DMS 273 treated with DMSO at 0.1 percent for 48 hours (cell line): ENCODE measurements at places on chromosomes 3 and 15.

GRCh38 chr15:70086636-70087035 is 11.1 kb downstream of the TLE3 start:
- no peak for DNase-seq

DNA sequence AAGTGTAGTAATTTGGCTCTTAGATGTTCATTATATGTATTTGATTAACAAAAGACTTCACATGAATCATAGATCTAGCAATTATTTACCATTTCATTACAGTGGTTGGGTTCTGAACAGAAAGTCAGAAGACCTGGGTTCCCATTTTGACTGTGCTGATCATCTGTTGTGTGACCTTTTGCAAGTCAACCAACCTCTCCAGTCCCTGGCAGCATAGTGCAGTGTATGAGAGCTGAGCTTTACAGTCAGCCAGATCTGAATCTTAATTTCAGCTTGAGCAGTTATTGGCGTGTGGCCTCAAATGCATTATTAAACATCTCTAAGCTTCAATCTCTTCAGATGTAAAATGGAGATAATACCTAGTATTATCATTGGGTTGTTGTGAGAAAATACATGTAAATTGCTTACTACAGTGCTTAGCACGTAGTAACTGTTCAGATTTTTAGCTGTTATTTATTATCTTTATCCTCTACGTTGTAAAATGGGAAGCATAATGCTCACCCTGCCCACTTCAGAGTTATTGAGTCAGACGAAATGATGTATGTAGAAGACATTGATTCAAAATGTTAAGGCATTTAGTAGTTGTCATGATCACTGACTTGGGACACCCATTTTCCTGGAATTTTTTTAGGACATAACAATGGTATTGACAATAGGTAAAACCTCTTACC is 104.0 kb downstream of the KLHL25 start:
- no peak for DNase-seq

DNA sequence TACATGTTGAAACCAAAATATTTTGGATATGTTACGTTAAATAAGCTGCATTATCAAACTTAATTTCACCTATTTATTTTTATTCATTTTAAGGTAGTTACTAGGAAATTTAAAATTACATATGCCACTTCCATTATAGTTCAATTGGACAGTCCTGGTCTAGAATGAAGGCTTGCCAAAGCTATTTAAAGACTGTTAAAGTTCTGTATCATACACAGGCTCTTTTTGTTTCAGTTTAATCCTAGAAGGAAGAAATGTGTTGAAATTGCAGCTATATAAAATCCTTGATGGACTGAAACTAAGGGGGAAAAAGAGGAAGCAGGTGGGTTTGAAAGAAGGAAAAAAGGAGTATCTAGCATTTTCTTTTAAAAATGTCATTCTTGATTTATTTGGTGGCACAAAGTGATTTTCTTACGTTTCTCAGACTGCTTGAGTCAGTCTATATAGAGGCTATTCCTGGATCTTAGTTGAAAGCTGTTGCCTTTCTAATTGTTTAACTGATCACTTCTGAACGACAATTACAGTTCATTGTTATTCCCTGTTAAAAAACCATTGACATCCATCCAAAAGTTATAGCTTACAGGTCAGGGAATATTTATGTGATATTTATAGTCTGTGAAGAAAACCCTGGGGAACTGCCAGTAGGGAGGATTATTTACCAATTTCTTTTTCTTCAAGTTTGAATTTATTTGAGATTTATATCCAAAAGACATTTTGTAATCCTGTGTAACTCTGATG is 195.0 kb downstream of the RORA start:
- no peak for DNase-seq

GRCh38 chr15:63605036-63605435 is 7.8 kb downstream of the FBXL22 start:
- no peak for DNase-seq

DNA sequence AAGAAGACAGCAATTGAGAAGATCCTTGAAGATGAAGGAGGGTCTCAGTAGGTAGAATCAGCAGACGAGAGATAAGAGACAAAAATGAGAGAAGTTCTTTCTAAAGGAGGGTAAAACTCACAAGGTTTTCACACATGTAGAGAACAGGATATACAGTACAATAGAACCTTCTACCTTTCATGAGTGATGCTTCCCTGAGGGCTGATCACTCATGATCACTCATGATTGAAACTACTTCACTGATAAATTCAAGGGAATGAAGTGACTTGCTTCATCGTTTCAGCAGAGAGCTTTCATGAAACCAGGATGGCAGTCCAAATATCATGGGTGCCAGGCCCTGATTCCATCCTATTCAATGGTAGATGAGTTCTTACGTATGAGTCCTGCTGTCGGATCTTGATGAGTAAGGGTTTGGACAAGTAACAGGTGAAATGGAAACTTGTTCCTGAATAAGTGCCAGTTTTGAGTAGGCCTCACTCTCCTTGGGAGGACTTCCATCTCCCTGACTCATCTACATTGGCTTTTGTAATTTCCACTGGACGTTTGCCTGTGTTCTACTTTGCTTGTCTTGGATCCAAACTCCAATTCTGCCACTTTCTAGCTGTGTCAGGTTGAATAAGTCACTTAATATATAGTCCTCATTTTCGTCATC is 9.6 kb upstream of the CLDN16 start:
- no peak for DNase-seq

- no peak for DNase-seq
These were observed 2.0 kb downstream of the FSTL1 start for GRCh38 chr3:120448756-120449155.

DNA sequence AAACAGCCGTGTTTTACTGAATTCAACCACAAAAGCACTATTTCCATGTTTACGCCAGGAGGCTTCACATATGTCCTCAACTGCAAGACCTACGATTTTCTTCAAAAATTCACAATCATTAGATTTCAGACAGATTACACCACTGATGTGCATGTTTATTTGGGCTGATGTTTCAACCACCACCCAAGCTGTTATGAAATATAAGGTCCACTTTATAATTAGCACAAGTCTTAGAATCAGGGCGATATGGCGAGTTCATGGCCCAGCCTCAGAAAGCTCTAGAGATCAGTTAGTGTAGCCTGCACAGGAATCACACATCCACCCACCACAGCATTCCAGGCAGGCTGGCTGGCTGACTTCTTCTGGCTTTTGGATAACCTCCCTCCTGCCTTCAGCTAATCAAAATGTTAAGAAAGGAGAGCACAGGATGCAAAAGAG is 15.4 kb downstream of the SH3BP5 start:
- no peak for DNase-seq

DNA sequence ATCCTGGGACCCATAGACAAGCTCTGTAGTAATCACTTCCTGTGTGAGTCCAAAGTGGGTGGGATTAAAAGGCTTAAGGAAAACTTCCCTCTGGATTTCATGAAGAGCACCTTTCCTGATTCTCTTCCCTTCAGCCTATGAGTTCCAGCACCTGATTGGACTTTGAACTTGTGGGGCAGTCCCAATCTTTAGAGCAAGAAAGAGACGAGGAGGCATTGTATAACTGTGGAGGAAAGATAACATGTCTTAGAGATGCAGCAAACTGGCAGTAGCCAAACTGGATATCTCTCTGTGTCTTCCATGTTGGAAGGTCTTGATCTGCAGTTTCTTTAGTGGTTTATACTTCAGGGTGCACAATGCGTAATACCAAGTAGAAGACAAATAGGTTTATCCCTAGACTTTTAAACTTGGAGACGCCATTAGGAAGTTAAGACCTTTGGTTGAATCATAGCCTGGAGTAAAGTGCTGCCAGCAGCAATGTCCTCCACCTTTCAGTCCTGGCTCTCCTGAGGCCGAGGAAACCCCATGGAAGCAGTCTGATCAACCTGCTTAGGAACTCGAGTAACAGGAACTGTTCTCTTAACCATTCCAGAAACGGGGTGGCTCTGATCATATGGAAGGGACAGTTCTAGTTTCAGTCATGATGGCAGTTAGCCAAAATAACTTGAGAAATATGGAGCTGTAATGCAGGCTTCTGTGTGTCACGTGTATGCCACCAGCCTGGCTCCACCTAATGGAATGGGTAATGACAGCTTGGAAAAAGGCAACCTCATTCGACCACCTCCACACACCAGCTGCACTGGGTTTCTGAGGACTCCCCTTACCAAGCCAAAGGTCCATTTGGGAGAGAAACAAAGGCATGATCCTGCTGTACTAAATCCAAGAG is 4.7 kb downstream of the EIF1B start:
- DNase-seq: no peak

DNA sequence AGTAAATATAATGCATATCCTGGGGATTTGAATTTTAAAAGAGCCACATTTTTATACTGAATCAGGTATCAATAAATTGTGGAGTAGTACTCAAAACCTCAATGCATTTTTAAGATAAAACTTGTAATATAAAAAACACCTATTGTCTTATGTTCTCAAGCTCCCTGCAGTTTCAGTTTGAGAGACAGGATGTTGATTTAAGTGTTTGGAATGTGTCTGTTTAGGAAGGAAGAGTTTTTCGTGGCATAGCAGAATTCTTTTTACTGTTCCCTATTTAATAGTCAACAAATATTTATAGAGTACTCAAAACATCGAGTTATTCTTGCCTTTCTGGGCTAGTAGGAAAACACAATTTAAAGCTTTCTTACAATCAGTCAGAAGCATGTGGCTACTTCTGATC is 146.1 kb upstream of the BCHE start:
- no peak for DNase-seq

GRCh38 chr3:48026098-48026497 is 9.9 kb upstream of the MAP4 start:
- no peak for DNase-seq

DNA sequence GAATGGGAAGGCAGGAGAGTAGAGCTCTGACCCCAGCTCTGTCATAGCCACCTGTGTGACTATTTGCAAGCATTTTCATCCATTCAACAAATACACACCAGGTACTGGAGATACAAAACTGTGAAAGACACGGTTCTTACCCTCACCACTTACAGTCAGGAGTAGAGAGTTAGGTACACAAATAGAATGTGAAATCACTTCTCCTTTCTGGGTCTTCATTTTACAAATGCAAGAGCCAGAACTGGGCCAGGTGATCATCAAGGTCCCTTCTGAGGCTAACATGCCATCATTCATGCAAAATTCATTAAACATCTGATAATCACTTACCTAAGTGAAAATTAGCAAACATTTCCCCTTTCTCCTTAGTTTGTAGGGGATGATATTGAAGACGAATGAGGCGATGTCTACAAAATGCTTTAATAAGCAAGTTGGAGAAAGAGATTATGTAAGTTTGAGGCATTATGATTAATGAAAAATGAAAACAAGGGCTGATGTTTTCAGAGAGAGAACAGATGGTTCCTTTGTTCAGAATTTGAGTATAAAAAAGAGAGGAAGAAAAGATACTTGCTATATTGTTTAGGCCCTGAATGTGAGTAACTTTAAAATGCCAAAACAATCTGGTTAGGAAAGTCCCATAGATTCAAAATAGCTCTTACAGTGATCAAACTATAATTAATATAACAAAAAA is 88.6 kb downstream of the LPP start:
- DNase-seq: no peak

- DNase-seq: no peak
These were observed 71.9 kb downstream of the ARHGEF26 start for GRCh38 chr3:154193000-154193615.

- no peak for DNase-seq
These were observed 90.7 kb downstream of the TIGIT start for GRCh38 chr3:114384558-114384903.

DNA sequence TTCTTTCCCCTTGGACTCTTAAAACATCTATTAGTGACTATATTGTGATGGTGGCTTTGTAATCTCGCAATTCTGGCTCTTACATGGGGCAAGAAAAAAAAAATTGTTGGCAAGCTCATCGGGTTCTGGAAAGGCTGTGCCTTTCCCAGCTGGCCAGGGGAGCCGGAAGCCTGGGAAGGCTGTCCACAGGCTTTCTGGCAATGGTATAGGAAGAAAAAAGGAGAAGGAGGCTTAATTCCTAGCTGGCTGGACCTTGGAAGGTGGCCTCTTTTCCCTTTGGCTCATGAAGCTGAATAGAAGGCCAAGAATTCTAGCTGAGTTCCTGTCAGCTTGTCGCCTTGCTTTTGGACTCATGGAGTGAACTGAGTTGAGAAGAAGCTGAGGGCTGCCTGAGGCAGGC is 243.5 kb upstream of the SEMA6D start:
- DNase-seq: no peak

DNA sequence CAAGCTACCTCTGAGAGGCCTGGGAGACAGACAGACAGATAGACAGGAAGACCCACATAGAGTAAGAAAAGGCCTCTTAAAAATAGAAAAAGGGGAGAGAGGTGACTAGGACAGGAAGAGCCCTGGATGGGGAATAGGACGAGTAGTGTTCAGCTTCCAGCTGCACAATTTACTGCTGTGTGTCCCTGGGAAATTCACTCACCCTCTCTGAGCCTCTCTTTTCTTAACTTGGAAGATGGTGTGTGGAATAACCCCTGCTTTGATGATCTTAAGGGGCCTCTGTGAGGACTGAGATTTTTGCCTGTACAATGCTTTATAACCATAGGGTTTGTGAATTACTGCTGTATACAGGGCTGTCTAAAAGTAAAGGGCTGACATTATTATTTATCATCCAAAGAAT is 37.5 kb downstream of the FEM1B start:
- DNase-seq: no peak

DNA sequence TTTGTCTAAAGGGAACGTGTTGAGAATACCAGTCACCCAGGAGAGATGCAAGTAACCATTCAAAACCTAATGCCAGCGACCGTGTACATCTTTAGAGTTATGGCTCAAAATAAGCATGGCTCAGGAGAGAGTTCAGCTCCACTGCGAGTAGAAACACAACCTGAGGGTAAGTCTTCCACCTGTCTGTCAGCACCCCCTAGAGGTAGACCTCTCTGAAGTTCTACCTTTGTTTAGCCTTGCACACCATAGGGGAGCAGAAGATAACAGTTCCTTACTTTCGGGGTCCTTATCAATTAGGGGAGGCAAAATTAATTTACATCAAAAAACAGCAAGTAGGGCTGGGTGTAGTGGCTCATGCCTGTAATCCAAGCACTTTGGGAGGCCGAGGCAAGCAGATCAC is 124.4 kb downstream of the HCN4 start:
- no peak for DNase-seq

DNA sequence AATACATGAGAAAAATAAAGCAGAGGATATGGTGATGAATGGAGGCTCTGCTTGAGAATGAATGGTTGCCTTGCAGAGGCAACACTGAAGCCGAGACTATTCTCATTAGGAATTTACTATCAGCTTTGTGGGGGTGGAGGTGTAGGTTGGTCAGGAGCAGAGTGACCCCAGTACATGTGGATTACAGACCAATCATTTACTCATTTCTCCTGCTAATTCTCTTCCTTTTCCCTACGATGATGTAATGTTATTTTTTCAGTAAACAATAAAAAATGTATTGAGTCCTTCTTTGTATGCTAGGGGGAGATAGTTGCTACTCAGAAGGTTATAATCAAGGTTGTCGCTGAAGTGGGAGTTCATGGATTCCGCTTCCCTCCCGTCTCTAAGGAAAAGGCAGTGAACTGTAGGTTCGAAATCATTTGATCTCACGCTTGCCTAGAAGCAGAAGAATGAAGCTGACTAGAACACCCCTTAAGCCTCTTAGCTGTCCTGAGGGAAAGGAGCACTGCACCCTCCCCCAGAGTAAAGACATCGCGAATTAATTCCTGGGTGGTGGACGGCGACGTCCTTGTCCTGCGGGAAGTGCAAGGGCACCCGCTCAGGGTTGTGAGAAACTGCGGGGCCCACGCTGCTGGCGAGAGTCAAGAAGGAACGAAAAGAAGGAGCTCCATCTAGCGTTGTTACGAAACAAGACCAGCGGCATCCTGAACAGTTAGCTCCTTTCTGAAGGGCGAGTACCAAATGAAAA is 213.2 kb upstream of the PFN2 start:
- DNase-seq: peak; percentile 78

GRCh38 chr15:51558411-51558810 is 64.2 kb downstream of the DMXL2 start:
- DNase-seq: no peak
